Progenitor cell of endocrine pancreas (in vitro differentiated cells): ENCODE measurements at places on chromosomes 1 and 21. TPM values are rescaled to one million over a fixed set of nuclear protein-coding genes. Genes with fewer than 3 reads are reported as not detected.

Gene ZNF648
- total RNA-seq = 0.81 and 1.2 TPM in 2 replicates

Gene CRNN
- total RNA-seq = not detected in 2 replicates

Gene NR1I3
- total RNA-seq = not detected in 2 replicates

Gene RPL5
- total RNA-seq = 1,364 and 1,423 TPM in 2 replicates

Gene PTPRU
- total RNA-seq = 74.0 and 79.4 TPM in 2 replicates

Gene KIF26B
- total RNA-seq = 5.1 and 6.6 TPM in 2 replicates

- no peak for DNase-seq
These were observed 79.9 kb upstream of the PLPPR5 start for GRCh38 chr1:99084562-99084961.

GRCh38 chr21:27388825-27389224, 421.9 kb upstream of the ADAMTS5 start:
- no peak for DNase-seq

DNA sequence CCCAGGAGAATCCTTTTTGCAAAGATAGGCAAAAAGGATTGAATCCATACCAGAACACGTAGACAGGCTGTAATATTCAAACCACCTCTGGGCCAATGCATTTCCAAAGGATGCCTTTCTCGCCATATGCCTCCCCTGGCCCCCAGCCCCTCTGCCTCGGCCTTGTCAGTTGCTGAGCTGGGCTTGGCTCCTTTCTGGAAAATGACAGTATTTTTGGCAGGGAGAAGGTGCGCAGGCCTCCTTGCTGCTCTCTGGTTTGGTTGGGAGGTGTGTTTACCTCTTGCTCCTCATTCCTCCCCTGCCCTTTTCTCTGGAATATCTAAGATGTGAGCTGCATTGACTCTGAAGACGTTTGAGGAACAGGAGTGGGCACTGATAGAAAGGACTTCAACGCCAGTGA, 26.0 kb upstream of the CNTN2 start:
- DNase-seq = no peak

DNA sequence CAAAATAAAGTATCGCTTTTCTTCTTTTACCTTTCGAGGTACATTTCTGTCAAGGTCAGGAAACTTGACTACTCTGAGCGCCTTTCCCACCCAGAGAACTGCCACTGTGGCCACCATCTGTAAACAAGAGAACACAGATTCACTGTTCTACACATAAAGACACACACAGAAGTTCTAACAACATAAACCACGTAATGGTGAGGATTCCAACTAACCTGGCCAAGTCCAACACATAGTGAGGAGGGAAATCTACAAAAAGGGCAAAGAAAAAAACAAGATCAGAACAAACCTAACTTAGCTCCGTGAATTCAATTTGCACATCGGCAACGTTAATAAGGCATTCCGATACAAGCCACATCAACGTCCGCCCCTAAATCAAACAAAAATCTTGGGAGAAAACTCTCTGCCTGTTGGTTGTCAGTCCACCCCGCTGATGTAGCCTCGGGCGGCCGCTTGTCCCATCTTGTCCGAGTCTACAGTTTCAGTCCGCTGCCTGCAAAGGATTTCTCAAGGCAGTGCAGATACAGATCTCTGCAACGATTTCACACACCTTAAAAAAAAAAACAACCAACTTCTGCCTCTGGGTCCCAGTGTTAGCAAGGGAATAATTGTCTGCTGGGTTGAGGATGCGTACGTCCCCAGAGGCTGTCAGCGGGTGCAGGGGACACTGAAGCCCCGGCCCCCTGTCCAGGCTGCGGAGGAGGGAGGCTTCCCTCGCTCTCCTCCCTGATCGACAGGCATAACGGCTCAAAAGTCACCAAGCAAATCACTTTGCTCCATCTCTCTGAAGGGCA, 1.0 kb downstream of the SLC35D1 start:
- DNase-seq = no peak

- DNase-seq = peak; percentile 32
These were observed 46.2 kb upstream of the SLC44A3 start for GRCh38 chr1:94773931-94774422.

GRCh38 chr21:41973427-41973831, 19.6 kb upstream of the C2CD2 start:
- no peak for DNase-seq
